ENCODE measurements at places on chromosomes 2 and 18.

GRCh38 chr2:241534293-241534692 is 24.3 kb upstream of the BOK start:
- no peak for DNase-seq

- DNase-seq = no peak
Measured at GRCh38 chr2:74910245-74910644, 48.2 kb upstream of the POLE4 start.

GRCh38 chr2:168518555-168519066 is 62.5 kb downstream of the CERS6 start:
- peak; percentile 83 for DNase-seq

- no peak for DNase-seq
Measured at GRCh38 chr2:142315346-142315745, 184.5 kb upstream of the LRP1B start.

DNA sequence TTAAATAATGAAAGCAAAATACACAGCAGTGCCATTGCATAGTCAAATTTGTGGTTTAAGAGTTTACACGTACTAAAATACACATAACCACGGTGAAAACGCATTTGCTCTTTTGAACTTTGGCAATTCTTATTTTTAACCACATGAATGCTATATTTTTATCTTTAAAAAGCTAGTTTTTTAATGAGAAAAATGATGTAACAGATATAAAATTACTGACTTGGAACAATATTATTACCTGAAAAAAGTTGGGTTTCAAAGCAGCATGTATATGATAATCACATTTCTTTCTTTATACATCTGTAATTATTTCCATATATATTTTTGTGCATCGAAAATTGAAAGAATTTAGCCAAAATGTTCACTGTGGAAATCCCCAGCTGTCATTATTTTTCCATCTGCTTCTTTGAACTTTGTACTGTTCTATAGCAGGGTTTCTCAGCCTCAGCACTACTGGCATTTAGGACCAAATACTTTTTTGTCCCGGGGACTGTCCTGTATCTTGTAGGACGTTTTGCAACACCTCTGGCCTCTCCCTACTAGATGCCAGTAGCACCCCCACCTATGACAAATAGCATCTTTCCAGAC is 75.9 kb upstream of the CAB39 start:
- DNase-seq = no peak

- DNase-seq = peak; percentile 28
Measured at GRCh38 chr2:234252772-234253171, 202.3 kb downstream of the SPP2 start.

DNA sequence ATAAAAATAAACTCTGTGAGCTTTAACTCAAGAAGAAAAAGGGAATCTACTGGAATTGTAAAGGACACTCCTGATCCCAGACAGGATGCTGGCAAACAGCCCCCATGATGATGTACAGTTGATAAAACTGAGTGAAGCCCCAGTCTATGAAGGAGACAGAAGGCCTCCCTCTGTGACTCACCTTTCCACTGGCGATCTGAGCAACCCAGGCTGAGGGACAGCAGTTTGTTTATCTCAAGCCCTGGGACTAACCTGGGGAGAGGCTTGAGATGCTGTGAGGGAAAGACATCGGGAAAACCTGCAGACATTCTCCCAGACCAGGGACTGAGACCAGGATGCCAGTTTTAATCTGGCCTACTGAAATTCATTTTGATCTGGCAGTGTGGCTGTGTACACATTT is 104.5 kb upstream of the CDH2 start:
- DNase-seq = no peak

DNA sequence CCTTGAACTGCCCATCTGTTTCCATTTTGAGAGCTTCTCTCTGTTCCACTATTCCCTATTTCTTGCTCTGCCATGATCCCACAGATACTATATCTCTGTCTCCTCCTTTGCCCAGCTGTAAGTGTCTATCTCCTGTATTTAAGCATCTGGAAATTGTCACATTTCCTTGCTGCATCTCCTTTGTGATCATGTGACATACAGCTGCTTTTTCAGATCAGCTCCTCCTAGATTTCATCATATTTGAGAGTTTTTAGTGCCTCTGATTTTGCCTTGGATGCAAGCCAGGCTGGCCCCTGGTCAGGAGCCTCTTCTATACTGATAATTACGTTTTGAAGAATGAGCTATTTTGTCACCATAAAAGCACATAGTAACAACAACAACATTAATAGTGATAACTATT is 131.7 kb upstream of the TNP1 start:
- DNase-seq = peak; percentile 53

DNA sequence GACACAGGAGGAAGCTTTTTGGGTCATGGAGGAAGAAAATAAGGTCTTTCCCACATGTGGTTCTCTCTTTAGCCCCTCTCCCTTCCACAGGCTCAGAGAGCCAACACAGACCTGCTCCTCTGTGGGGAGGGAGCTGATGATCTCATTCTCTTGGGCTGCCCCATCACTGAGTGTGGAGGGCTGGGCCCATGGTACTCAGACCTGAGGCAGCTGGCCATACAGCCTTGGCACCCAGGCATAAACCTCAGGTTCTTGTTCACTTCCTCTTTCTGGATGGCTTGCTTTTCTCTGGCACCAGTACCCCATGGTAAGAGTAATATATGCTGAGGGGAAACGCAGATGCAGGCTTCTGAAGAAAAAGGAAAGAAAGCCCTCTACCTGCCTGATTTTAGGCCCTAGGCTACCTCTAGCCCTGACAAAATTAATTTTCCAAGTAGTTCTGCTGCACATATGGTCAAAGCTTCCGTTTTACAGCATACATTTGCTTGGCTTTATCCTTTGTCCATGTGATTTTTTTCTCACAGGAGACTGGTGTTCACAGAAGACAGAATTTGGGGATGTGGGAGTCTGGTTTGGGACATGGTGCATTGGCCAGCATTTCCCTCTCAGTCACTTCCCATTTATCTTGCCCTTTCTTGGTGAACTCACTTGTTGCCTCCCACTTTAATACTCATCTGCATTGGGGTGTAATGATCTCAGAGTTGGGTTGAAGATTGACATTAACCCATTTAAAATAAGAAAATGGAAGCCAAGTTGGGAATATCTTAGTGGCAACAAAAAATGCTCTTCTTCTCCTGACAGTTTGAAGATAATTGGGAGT is 11.1 kb downstream of the DHRS9 start:
- DNase-seq = peak; percentile 9

GRCh38 chr18:45104049-45104395 is 423.3 kb downstream of the SETBP1 start:
- no peak for DNase-seq

- no peak for DNase-seq
Measured at GRCh38 chr2:99404039-99404796, 67.0 kb downstream of the EIF5B start.

DNA sequence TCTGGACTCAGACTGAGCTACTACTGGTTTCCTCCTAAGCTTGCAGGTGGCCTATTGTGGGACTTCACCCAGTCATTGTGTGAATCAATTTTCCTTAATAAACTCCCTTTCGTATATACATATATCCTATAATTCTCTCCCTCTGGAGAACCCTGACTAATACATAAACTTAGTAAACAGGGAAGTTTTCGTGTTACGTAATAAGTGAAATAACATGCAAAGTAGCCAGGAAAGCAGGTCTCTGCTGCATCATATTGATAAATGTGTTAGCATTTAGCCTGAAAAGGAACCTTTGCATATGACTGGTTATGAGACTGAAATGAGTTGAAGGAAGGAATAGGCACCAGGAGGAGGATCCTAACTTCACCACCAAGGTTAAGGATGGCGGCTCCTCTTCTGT is 527.2 kb upstream of the FAM98A start:
- no peak for DNase-seq

DNA sequence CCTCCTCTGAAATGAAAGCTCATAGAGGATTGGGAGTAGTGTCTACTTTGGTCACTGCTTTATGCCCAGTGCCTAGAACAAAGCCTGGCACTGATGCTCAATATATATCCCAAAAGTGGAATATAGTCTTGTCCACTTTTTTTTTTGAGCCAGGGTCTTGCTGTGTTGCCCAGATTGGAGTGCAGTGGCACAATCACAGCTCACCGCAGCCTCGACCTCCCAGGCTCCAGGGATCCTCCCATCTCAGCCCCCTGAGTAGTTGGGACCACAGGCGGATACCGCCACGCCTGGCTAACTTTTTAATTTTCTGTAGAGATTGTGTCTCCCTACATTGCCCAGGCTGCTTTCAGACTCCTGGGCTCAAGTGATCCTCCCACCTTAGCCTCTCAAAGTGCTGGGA is 3.8 kb downstream of the FKBP7 start:
- DNase-seq = no peak

GRCh38 chr2:235106874-235107639 is 155.2 kb downstream of the SH3BP4 start:
- peak; percentile 81 for DNase-seq

DNA sequence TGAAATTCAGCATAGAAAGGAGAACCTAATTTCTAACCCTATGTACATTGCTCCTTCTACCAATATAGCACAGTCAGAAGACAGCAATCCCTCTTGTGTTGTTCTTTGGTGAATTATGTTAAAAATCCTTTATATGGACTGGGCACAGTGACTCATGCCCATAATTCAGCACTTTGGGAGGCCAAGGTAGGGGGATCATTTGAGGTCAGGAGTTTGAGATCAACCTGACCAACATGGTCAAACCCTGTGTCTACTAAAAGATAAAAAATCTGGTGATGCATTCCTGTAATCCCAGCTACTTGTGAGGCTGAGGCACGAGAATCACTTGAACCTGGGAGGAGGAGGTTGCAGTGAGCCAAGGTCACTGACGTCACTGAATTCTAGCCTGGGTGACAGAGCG is 195.6 kb downstream of the TMX3 start:
- no peak for DNase-seq

DNA sequence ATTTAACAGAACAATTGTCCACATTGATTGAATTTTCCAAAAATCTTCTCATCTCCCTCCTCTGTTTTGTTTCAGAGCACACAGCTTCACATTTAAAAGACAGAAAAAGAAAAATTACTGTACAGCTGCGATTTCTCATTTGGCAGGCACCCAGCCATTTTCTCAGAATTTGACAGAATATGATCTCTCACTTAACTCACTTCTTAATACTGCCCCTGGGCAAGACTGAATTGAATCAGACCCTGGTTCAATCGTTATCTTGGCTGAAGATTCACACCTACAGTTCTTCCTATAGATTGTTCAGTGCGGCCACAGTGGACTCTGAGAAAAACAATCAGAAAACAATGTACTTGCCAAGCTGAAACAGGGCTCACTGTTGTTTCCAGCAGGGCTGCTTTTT is 90.2 kb upstream of the LHCGR start:
- DNase-seq = peak; percentile 49

GRCh38 chr2:168314236-168314635 is 66.8 kb upstream of the STK39 start:
- DNase-seq = peak; percentile 7

- no peak for DNase-seq
Measured at GRCh38 chr2:5849562-5849961, 157.4 kb downstream of the SOX11 start.

- no peak for DNase-seq
Measured at GRCh38 chr2:50535256-50535655, 496.7 kb downstream of the NRXN1 start.

GRCh38 chr2:7073901-7074300 is 156.7 kb downstream of the RNF144A start:
- DNase-seq = no peak

- no peak for DNase-seq
Measured at GRCh38 chr2:67896076-67896475, 166.7 kb downstream of the C1D start.

DNA sequence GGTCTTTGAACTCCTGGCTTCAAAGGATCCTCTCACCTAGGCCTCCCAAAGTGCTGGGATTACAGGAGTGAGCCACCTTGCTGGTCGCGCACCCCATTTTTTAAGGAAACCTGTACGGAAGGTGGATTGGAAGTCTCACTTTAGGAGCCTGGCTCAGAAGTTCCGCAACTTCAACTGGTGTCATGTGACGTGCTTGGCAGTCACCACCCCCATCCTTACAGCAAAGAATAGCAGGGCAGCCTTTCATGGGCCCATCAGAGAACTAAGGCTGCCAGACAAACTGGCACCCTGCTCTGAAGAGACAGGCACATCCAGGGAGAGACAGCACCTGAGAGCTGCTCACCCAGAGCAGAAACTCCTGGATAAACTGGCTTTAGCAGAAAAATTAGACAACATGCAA is 3.3 kb upstream of the SLC66A2 start:
- DNase-seq = no peak

DNA sequence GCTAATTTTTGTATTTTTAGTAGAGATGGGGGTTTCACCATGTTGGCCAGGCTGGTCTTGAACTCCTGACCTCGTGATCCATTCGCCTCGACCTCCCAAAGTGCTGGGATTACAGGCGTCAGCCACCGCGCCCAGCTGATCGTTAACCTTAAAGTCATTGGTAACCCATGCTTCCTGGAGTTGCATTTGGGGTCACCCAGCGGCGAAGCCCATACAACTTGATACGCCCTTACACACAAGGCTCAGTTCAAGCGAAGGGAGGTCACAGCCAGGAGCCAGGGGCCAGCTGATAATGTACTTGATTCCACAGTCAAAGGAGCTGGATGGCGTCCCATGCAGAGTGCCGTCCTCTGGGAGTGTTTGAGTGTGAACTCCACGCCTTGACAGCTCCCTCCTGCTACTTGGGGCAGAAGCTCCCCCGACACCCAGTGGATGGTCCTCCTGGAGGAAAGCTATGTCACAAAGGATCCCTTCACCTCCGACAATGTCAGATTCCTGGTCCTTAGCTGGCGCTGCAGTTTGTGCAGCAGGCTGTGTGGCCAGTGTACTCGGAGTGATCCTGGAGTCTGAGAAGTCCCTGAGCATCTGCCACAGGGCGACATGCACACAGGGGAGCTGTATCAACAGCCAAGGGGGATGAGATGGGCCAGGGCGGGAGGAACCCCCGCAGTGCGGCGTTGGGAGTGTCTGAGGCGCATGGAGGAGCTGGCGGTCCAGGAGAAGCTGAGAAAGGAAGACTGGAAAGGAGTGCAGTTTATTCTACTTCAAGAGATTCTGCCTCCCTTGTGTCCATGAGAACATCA is 7.9 kb downstream of the CLHC1 start:
- no peak for DNase-seq

DNA sequence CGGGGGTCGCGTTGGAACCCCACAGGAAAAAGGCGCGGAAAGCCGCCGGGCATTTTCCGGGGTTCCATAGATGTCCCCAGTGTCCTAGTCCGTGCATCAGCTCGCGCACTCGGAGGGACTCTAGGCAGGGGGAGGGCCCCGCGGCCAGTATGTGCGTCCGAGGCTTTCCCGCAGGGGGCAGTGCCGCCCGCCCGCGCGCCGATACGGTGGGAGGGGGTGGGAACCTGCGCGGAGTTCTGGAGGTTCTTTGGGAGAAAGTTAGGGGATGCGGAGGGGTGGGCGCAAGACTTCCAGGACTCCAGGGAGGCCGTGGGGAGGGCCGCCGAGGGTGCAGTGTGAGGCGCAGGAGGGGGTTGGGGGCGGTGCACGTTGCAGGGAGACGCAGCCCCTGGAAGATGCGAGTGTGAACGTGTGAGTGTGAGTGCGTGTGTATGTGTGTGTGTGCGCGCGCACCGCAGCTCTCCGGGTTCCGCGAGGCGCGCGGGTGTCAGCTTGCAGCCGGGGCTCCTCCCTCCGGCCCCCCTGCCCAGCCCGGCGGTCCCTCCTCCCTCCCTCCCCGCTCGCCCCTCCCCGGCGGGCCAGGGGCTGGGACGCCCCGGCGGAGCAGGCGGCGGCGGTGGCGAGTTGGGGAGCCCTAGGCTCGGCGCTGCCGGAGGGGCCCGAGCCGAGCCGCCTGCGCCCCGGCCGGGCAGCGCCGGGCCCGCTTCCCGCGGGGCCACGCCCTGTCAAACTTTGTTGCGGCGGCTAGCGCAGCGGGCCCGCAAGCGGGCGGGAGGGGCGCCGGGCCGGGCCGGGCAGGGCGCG is at the start of gene TCF7L1:
Gene TCF7L1, plus strand, starts transcription at position 559 of the 804 bp plus-strand sequence. CDS start 293 bp downstream, outside the sequence.
- peak; percentile 80 for DNase-seq

GRCh38 chr2:64863097-64863820 is 125.9 kb upstream of the SLC1A4 start:
- no peak for DNase-seq

All from myocyte (in vitro differentiated cells).